ENCODE measurements at places on chromosomes 11 and 22.
A peak's percentile ranks its signal among the peaks of the same experiment; 100 is the strongest.

- DNase-seq, result peak; percentile 50
Observed at GRCh38 chr22:16917144-16918003, 90.6 kb downstream of the GAB4 start.

DNA sequence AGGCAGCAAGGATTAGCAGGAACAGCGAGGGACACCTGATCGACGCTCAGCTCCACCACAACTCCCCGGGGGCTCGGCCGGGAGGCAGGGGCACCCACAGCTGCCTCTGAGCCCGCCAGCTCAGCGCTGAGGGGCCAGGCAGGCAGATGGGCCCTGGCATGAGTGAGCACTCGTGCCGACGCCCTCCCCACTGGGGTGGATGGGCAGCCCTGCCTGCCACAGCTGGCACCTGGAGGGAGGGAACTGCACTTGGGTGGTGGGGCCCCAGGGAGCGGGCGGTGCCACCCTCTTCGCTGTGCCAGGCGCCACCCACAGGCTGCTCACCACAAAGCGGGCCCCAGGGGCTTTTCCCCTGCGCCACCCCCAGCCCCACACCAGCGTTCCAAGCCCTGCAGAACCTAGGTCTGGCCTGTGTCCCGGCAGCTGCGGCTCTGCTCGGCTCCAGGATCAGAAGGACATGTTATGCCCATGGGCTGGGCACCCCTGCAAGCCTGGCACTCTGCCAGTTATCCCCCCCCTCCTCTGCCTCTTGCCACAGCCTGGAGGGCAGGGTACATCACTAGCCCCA lies 28.8 kb downstream of the WNT7B start:
- DNase-seq, result no peak

DNA sequence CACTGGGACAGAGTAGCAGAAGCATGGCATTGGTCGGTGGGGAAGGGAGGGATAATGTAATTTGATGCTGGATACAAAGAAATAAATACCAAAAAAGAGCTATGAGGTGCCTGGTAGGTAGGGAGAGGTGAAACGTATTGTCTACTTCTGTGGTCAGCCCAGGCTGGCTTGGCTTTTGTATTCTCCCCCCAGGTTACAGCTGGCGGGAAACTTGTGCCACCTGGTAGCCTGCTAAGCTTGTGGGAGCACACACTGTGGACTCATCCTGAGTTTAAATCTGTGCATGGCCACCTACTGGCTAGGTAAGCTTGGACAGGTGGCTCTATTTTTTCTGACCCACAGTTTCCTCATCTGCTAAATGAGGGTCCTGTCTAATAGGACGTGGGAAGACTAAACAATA lies 165.2 kb upstream of the E2F8 start:
- no peak for DNase-seq

- no peak for DNase-seq
Observed at GRCh38 chr11:69699213-69699612, 4.6 kb downstream of the FGF19 start.

DNA sequence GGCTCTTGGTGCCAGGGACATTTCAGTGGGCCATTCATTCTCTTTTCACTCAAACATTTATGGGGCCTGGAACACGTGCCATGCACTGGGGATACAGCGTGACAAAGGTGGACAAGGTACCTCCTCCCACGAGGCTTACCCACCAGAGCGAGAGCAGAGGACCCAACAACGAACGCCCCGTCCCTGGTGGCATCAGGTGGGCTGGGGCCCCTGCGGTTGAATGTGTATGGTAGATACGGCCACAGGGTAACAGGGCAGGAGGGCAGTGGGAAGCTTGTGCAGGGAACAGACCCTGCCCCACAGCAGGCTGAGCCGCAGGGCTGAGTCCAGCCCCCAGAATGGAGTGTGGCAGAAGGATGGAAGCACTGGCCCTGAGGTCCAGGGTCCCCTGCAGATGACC lies 81.1 kb downstream of the LRRC32 start:
- no peak for DNase-seq

GRCh38 chr11:117428856-117429229 lies 101.2 kb downstream of the CEP164 start:
- no peak for DNase-seq

- no peak for DNase-seq
Observed at GRCh38 chr22:43077121-43077877, 11.9 kb downstream of the TTLL1 start.

DNA sequence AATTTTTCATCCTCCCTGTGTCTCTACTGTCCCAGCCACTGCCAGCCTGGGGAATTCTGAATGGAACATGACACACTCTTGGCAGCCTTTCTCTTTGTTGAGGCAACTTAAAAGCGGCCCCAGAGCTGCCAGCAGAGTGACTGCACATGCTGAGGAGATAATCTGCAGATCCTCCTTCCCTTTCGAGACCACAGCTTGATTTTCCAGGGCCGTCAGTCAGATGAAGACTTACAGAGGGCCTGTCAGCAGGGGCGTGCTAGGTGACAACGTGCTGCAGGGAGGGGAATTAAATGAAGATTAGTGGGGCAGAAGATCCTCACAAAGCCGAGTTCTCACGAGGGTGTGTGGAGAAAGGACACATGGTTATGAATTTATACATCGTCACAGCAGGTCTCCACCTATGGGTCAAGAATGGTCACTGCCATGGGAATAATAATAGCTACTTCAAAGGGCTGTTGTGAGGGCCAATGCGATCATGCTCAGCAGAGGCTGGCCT lies 193.5 kb upstream of the PITPNB start:
- no peak for DNase-seq

- DNase-seq, result peak; percentile 50
Observed at GRCh38 chr22:24758164-24758799, 16.2 kb downstream of the PIWIL3 start.
